ENCODE measurements at places on chromosomes 11 and 22. TPM values are rescaled to one million over a fixed set of nuclear protein-coding genes. Genes with fewer than 3 reads are reported as not detected.

Gene HORMAD2
- total RNA-seq = not detected

Gene PAMR1
- total RNA-seq = 4.5 TPM

Gene PANX2
- total RNA-seq = 0.46 TPM

Gene KLHDC7B
- total RNA-seq = not detected

Gene MPPED2
- not detected for total RNA-seq

Gene RFPL2
- not detected for total RNA-seq

Gene CBX6
- total RNA-seq = 12.4 TPM

Gene FZD4
- total RNA-seq = 0.33 TPM

Gene OR5P2
- total RNA-seq = not detected

Gene TST
- 66.0 TPM for total RNA-seq

Gene TTC17
- total RNA-seq = 14.1 TPM

Gene B3GAT1
- not detected for total RNA-seq

Gene MAP6
- total RNA-seq = 0.37 TPM

Gene TPST2
- 40.2 TPM for total RNA-seq

Gene NRIP3
- total RNA-seq = 1.8 TPM

Gene ST3GAL4
- 18.4 TPM for total RNA-seq

Gene SERGEF
- total RNA-seq = 17.3 TPM

Gene GSTT2B
- 2.1 TPM for total RNA-seq

Gene IL17REL
- total RNA-seq = not detected

Gene LSP1
- total RNA-seq = 0.23 TPM

Gene TNNT3
- 0.98 TPM for total RNA-seq

Gene SLC22A9
- not detected for total RNA-seq

Gene SLC5A4
- not detected for total RNA-seq

Gene CD6
- total RNA-seq = 0.19 TPM

Gene MS4A4A
- not detected for total RNA-seq

Gene NUDT8
- 18.3 TPM for total RNA-seq

Gene KCNK4
- total RNA-seq = not detected

Gene CBLIF
- not detected for total RNA-seq

Gene SYCE3
- 1.1 TPM for total RNA-seq

Gene MS4A6E
- not detected for total RNA-seq

Gene SCUBE1
- total RNA-seq = not detected

Gene HTR3A
- total RNA-seq = not detected

Gene KCNJ5
- 0.85 TPM for total RNA-seq

Gene TMEM191B
- total RNA-seq = 1.3 TPM

Gene FOLR2
- not detected for total RNA-seq

Gene POLDIP3
- 29.6 TPM for total RNA-seq

Gene KCNJ1
- total RNA-seq = 0.07 TPM

Gene ART1
- total RNA-seq = not detected

Gene OR6T1
- not detected for total RNA-seq

Gene ROBO3
- total RNA-seq = 14.2 TPM

Gene PANX1
- total RNA-seq = 39.9 TPM

Gene APOA4
- total RNA-seq = not detected

Gene FBLN1
- total RNA-seq = 46.7 TPM

Gene GGT5
- 1.9 TPM for total RNA-seq

Gene GAL3ST3
- total RNA-seq = 0.28 TPM

Gene CCDC89
- not detected for total RNA-seq

Gene ABTB2
- 3.3 TPM for total RNA-seq

Gene SSH3
- 79.6 TPM for total RNA-seq

Gene RASL10A
- total RNA-seq = not detected

Gene OR51Q1
- not detected for total RNA-seq

Gene RASSF7
- 82.9 TPM for total RNA-seq

Gene BDNF
- 1.2 TPM for total RNA-seq

Data from airway epithelial cell (primary cell).